ENCODE measurements at places on chromosomes 5 and 9.

GRCh38 chr5:17088051-17088450 lies 129.4 kb upstream of the BASP1 start:
- no peak for DNase-seq

DNA sequence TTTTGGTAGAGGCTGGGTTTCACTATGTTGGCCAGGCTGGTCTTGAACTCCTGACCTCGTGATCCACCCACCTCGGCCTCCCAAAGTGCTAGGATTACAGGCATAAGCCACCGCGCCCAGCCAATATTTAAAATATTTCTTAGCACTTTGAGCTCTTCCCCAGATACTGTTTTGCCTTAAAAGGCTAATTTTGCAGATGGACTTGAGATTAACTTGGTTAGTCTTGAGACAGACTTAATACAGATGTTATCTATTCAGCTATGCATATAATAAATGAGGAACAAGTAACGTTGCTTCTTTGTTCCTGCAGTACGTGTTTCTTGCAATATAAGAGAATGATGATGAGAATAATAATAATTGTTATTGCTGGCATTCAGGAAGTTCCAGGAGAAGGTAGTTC lies 56.3 kb downstream of the PCSK5 start:
- no peak for DNase-seq

DNA sequence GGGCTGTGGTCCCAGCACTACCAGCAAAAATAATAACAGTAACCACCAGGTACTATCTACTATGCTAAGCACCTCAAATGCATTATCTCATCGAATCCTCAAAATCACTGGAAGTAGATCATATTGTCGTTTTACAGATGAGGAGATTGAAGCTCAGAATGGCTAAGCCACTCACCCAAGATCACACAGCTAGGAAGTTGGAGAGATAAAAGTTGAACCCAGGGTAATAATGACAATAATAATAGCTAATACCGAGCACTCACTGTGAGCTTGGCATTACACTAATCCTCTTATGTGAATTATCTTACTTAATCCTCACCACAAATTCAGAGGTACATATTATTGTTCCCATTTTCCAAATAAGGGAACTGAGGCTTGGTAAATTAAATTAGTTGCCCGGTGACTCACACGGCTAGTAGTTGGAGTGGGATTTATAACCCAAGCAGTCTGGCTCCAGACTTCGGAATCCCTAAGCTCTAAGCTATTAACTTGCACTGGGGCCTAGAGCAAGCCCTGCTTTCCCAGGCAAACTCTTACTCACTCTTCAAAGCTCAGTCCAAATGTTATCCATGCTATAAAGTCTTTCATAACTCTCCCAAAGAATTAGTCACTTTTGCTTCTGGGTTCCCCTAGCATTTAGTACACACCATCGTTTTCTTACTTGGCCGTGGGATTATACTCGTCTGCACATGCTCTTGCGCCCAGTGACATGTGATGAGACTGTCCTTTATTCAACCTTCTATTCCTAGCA lies 3.8 kb downstream of the ARSI start:
- peak; percentile 73 for DNase-seq

- peak; percentile 61 for DNase-seq
Observed at GRCh38 chr9:134864821-134865190, 15.8 kb upstream of the FCN2 start.

DNA sequence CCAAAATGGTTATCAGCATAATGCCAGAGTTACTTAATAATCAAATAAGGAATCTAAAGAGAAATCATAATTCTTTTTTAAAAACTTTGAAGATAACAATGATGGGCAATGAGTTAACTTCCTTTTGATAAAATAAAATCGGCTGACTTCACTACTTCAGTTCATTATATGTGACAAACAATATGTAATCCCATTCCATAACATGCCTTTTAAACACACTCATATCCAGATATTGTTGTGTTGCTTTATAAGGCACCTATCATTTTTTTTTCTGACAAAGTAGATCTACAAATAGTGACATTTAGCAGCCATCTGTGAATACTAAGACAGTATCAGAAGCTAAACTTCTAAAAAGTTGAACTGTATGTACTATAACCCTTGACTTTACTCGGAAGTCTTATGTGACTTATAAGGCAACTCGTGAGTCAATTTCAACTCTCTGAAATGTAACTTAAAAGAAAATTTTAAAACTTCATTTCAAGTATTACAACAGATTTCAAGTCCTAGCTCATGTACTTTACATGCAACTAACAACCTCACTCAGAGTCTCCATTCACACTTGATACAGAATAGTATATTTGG lies 7.5 kb downstream of the ADAMTS6 start:
- DNase-seq, result no peak

- DNase-seq, result no peak
Observed at GRCh38 chr9:37534901-37535300, 41.3 kb downstream of the FBXO10 start.

GRCh38 chr5:53037141-53037859 lies 48.1 kb downstream of the ITGA2 start:
- no peak for DNase-seq

DNA sequence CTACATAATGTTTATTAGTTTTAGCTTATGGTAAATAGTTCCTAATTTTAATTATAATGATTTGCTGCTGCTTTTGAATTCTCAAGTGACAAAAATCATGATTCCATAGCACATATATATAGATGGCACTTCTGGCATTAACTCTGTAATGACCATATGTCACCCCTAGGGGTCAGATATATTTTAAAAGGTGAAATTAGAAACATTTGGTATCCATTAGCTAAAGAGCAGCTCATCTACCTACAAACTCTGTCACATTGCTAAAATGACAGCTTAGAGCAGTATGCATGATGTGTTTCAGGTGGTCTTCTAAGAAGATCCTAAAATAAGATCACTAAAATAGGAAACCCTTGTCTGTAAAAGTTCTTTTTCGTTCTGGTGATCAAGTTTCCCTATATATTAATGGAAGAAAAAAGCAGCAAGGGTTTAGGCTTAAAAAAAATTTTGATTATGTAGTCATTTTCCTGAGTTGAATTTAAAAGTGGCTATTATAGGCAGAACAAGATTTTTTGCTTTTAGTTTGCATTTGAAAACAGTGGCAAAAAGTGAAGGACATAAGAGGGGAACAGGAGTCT lies 157.7 kb upstream of the POU5F2 start:
- no peak for DNase-seq

DNA sequence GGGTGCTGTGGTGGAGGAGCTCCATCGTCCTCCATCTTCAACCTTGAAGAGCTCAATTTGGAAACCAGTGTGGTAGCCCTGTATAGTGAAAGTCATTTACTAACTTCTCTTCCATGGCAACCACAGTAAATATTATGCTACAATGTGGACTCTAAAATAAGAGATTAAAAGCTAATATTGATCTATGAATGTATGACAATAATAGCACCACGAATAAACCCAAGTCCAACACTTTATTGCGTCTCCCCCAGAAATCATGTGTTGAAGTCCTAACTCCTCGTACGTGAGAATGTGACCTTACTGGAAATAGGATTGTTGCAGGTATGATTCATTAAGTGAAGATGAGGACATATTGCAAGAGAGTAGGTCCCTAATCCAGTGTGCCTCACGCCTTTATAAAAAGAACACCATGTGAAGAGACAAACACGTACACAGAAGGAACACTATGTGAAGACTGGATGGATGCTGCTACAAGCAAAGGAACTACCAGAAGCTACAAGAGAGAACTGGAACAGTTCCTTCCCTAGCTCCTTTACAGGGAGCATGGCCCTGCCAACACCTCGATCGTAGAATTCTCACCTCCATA lies 276.2 kb downstream of the PDE4D start:
- no peak for DNase-seq

- DNase-seq, result no peak
Observed at GRCh38 chr5:59583151-59583809, 310.2 kb downstream of the PDE4D start.

GRCh38 chr9:124934290-124934689 lies 6.6 kb downstream of the GOLGA1 start:
- no peak for DNase-seq

- no peak for DNase-seq
Observed at GRCh38 chr9:6917162-6917561, 159.4 kb downstream of the KDM4C start.

GRCh38 chr5:54324651-54325271 lies 14.4 kb upstream of the ARL15 start:
- DNase-seq, result no peak

DNA sequence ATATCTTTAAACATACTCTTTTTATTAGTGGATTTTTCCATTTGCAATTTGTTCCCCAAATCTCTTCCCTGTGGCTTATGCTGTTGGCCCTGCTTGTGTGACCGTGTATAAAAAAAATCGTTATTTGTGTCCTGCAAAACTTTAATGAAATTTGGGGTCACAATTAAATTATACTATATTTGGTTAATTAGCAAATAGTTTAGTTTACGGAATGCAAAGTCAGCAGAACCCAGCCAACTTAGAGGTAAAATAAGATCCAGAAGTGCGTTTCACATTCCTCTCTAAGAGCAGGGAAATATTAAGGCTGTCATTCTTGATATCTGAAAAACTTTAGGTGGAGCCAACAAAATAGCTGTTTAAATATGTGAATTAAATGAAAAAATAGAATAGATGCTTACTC lies 2023.5 kb upstream of the WWC1 start:
- no peak for DNase-seq

DNA sequence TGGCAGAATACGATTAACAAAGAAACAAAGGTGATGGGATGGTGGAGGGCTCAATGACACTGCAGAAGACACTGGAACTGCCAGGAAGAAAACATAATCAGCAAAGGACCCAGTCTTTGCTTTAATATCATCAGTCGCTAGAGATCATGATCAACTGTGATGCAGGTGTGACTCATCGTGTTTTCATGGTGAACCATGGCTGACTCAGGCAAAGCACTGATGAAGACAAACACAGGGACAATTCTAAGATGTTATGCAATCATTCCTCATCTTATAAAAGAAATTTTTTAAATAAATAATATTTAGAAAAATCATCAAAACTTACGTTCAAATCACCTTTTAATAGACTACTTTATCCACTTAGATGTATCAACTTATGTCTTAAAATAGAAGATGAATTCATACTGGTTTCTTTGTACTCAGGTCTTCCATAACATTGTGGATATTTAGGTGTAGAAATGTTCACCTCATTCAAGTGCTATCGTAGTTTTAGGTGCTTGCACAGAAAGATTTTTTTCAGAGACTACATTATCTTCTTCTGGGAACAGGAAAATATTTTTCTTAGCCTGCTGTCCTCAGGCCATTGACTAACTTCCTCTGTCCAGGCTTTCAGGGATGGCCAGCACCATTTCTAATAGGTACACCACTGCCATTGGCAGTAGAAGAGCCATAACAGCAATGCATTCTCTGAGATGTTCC lies 673.4 kb upstream of the MEF2C start:
- DNase-seq, result no peak

DNA sequence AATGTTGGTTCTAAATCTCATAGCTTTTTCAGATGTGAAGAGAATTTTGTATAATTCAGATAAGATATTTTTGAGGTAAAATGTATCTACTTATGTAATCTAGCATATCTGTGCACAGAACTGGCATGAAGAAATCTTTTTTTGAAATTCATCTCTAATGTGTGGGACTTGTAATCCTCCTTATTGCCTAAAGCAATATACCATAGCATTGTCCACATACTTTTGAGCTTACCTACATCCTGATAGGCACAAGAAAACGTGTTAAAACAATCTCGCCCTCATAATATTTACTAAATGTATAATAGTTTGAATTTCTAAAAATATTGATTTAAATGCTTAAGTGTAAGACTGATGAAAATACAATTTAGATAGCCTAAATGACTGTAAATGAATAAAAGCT lies 1686.5 kb upstream of the ACO1 start:
- no peak for DNase-seq

GRCh38 chr5:54516051-54516655 lies 1.4 kb upstream of the SNX18 start:
- no peak for DNase-seq
